ENCODE measurements at places on chromosomes 13 and 19.

- no peak for DNase-seq
Observed at GRCh38 chr13:99471221-99472121, 29.8 kb upstream of the TM9SF2 start.

DNA sequence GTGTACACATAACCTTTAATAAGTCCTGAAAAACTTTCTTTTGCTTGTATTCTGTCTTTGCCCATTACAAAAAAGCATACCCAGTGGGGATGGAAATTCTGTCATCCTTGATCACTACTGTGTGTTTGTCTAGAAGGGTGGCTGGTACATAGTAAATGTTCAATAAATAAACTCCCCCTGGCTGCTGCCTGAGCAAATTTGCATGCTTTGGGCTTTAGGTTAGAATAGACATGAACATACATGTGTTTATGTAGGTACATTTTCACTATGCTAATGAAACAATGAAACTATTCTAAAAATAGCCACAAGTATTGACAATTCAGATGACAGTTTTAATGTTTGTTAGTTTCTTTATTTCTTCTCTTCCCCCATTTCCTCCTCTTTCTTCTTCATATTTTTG, 36.1 kb downstream of the TNFSF13B start:
- DNase-seq = no peak

GRCh38 chr19:44819246-44819832, 10.4 kb downstream of the BCAM start:
- DNase-seq = no peak

DNA sequence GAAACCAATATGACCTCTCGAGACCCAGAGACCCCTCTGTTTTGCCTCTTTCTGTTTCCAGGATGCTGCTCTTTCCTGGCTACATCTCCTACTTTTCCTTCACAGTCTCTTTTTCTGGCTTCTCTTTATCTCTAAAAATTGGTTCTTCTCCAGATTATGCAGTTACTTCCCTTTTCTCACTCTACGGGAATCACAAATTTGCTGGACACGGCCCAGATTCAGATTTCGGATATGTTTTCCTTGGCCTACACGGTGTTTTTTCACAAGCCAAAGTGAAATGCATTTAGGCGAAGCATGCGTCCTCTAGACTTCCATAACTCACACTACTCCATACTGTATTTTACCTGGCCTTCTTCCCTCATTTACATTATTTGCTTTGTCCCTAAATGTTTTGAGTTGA, 214.7 kb upstream of the MIR17HG start:
- DNase-seq = no peak

- DNase-seq = no peak
Observed at GRCh38 chr19:50460161-50460765, 16.0 kb upstream of the EMC10 start.

DNA sequence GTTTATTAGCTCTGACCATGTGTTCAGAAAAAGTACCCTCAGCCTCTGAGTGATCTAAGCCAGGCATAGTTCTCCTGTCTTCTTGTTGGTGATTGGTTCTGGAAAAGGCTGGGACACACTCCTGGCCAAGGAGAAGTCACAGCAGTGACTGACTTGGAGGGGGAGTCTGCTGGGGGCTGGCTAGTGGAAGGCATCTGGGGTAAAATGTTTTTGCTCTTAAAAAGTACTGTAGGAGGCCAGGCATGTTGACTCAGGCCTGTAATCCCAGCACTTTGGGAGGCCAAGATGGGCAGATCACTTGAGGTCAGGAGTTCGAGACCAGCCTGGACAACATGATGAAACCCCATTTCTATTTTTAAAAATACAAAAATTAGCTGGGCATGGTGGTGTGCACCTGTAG, 21.7 kb downstream of the FAM187B start:
- DNase-seq = no peak

- no peak for DNase-seq
Observed at GRCh38 chr19:5292453-5292821, 48.2 kb downstream of the PTPRS start.

- DNase-seq = no peak
Observed at GRCh38 chr13:38283346-38283745, 66.3 kb upstream of the UFM1 start.

- DNase-seq = no peak
Observed at GRCh38 chr19:49741210-49741844, 21.8 kb downstream of the TSKS start.

GRCh38 chr13:60959427-60959826, 456.2 kb downstream of the PCDH20 start:
- DNase-seq = no peak

DNA sequence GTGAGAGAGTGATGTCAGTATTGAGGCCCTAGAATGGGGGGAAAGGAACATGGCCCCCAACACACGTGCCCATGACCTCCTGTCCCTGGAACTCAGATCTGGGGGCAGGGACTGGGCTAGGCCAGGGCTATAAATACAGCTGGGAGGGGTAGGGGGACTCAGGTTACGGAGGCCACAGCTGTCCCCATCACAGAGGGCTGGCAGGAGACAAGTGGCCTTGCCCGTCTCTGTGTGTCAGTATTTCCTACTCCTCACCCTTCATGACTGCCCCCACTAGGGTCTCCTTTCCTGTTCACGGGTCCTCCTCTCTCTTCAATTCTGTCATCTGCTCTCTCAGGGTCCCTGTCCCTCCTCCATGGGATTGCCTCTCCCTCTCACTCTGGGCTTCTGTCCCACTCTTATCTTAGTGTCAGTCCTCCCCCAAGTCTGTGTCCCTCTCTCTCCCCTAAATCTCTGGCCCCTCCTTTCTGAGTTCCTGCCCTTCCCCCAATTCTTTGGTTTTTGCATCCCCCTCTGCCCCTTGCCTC, 687 bp upstream of the HRC start:
- DNase-seq = no peak

DNA sequence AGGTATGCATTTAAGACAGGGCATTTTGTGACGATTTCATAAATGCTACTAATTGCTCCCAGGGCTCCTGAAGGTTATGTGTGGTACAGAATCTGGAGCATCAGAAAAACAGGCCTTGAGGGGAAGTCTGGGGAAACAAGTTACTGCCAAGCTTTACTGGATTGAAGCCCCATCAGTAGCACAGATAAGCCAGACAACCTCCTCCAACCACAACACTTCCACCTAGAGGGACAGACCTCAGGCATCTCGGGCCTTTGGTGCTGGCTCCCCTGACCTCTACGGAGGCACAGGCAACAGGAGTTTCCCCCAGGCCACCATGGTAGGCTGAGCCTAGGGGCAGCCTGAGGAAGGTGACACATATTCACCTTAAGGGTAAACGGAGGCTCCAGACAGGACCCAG, 54.1 kb downstream of the ABCC4 start:
- DNase-seq = no peak

- no peak for DNase-seq
Observed at GRCh38 chr13:112247471-112248405, 128.4 kb upstream of the SPACA7 start.

- no peak for DNase-seq
Observed at GRCh38 chr13:28047757-28048388, 52.5 kb downstream of the FLT3 start.

DNA sequence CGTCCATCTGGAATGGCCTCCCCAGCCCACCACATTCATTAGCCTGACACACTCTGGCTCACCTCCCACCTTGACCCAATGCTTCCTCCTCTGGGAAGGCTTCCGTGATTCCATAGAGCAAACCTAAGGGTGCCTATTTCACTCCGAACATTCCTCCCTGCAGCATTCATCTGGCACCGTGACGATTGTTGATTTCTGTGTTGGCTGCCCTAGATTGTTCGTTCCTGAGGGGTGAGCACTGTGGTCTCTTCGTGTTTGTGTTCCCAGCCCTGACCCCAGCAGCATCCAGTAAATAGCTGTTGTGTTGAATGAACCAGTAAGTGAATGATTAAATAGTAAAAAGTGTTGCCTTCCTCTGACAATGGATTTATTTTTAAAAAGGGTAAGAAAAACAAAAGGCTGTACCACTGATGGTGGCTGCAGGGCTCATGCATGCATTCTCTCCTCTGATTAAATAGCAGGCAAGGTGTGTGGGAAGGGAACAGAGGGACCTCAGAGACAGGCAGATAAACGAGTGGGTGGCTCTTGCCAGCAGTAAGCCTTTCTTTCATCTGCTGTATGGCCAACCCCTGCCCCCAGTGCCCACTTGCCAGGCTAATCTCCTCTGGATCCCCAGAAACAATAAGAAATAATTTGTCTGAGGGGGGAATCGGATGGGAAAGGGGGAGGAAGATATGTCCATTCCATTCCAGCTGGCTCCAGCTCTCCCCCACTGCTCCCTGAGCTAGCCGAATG, 48.4 kb upstream of the CACNA1A start:
- no peak for DNase-seq

GRCh38 chr19:14772467-14772866, 5.9 kb downstream of the ADGRE2 start:
- no peak for DNase-seq

DNA sequence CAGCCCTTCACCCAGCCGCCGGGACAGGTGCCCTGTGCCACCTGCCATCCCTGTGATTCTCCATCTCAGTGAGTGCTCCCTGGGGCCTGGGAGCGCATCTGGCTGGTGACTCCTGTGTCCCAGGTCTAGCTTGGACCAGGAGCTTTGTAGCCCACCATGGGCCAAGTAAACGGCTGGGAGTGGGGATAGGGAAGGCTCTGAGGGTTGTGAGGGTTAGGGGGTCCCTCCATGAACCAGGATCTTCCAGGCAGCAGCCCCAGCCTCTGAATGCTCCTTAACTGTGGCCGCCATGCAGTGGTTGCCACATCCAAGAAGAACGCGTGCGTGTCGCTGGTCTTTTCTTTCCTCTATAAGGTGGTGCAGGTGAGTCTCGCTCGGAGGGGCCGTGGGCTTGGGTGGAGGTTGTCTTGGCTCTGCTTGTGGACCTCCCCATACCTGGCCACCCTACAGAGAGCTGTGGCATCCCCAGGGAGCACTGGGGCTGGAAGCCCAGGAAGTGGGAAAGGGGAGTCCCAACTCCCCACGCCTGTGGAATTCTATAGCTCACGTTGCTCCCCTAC, 8.4 kb downstream of the AP1M1 start:
- no peak for DNase-seq

DNA sequence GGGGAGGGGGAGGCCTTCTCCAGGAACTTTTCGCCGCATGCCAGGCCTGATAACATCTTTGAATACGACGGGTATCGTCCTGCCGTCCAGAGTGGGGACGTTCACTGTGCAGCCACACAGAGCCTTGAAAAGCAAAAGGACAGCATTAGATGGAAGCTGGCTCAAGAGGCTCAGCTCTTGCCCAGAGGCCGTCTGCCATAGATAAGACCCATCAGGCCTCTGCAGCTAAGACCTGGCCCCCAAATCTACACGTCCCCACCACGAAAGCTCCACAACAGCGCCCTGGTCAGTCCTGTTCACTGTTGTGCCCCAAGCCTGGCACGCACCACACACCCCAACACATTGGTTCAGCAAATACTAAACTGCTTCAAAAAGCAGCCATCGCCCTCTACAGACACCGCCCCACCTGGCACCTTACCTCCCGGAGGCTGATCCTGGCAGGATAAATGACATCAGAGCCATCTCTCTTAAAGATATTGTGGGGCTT, 2.1 kb downstream of the DNAJB1 start:
- DNase-seq = no peak

DNA sequence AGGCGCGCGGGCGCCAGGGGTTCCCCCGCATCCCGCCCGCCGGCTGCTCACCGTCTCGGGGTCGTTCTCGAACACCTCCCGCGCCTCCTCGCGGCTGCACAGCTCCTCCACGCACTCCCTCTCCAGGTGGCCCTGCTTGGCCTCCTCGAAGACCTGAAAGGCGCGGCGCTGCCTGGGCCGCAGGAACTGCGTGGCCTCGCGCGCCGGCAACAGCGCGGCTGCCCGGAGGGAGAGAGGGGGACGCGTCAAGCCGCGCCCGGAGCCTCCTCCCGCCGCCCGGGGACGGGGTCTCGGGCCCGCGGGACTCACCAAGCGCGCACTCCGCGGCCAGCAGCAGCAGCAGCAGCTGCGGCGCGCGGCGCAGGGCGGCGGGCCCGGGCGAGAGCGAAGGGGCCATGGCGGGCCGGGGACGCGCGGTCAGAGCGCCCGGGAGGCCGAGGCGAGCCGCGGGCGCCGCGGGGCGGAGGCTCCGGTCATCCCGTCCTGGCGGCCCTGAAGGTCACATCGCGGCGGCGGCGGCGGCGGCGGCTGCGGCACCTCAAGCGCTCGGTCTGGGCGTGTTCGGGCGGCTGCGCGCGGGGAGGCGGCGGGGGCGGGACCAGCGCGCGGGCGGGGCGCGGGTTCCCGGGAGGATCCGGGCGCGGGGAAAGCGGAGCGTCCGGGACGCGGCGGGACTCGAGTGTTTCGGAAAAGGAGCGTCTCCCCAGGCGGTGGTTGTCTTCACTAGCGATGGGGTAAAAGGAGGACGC, at the start of gene GAS6:
Gene GAS6, minus strand, starts transcription at position 553 of the 749 bp plus-strand sequence. Its CDS starts 156 bp downstream, at position 397.
- DNase-seq = no peak

GRCh38 chr13:81639984-81640582, 1299.2 kb upstream of the SPRY2 start:
- DNase-seq = no peak

- no peak for DNase-seq
Observed at GRCh38 chr13:111955412-111956065, 111.4 kb upstream of the SOX1 start.

DNA sequence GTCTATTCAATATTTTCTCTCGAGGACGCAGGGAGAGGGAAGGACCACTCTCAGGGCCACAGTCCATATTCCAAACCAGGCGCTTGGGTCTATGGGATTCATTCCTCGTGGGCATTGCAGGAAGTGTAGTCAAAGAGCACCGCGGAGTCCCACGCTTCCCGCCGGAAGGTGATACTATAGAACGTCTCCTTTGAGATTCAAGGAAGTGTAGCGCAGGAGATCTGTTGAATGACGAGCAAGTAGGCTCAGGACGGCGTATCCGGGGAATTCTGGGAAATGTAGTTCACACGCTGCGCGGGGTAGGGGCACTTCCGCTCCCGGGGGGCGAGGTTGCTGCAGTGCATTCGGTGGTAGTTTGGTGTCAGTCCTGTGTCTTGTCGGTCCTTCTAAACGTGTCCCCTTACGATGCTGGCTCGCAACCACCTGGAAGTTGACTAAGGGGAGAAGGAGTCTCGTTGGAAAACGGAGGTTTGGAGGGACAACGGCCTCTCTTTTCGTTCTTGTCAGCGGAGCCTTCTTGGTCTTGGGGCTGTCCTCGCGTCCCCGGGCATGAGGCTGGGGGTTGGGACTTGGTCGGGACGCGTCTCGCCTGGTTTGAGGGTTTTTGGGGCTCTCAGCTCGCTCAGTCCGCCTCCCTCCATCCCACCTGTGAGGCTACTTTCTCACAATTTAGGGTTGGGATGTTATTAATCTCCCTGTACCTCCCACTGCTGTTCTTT, at the start of gene ZNF284:
Gene ZNF284, plus strand, starts transcription at position 336 of the 719 bp plus-strand sequence. CDS start 4,231 bp downstream, outside the sequence.
- peak; percentile 57 for DNase-seq

- no peak for DNase-seq
Observed at GRCh38 chr19:32809754-32810153, 59.8 kb downstream of the SLC7A9 start.

- no peak for DNase-seq
Observed at GRCh38 chr13:68026077-68026476, 795.9 kb upstream of the PCDH9 start.
